Activated CD4-positive, alpha-beta T cell treated with anti-CD3 and anti-CD28 coated beads, Interleukin-2, amount 10 ng/mL, durations not matched to agents 24 days and 14 days (primary cell): ENCODE measurements at places on chromosomes 4 and X. TPM values are rescaled to one million over a fixed set of nuclear protein-coding genes. Genes with fewer than 3 reads are reported as not detected.

GRCh38 chrX:40945361-40945713 lies 139.9 kb upstream of the USP9X start:
- DNase-seq = no peak

DNA sequence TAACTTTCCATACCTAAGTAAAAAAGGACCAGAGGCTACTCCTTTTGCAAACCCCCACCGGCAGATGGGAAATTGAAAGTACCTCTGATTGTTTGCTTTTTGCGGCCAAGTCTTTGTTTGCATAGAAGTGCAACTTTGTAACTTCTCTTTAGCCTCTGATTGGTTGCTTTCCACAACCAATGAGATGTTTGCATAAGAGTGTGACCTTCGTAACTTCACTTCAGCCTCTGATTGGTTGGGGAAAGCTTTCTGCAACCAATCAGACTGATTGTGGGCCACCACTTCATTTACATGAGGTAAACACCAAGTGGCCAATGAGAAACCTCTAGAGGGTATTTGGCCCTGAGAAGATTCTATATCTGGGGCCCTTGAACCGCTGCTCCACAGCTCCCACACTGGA lies 48.8 kb upstream of the PGRMC1 start:
- no peak for DNase-seq

- DNase-seq = peak; percentile 87
Observed at GRCh38 chr4:174522183-174523024, at the start of gene HPGD. HPGD (minus strand) TSS chr4:174522488; CDS start chr4:174522451, 37 bp downstream.

SOWAHD gene
- total RNA-seq = 0.35 and 0.45 TPM in 2 replicates

MAGEA10 gene
- not detected in 2 replicates for total RNA-seq
